ENCODE measurements at places on chromosomes 12 and 14.

- DNase-seq = peak; percentile 47
Measured at GRCh38 chr14:74945261-74945851, 10.0 kb downstream of the PGF start.

GRCh38 chr14:96184737-96185136 is 19.9 kb upstream of the BDKRB2 start:
- peak; percentile 34 for DNase-seq

DNA sequence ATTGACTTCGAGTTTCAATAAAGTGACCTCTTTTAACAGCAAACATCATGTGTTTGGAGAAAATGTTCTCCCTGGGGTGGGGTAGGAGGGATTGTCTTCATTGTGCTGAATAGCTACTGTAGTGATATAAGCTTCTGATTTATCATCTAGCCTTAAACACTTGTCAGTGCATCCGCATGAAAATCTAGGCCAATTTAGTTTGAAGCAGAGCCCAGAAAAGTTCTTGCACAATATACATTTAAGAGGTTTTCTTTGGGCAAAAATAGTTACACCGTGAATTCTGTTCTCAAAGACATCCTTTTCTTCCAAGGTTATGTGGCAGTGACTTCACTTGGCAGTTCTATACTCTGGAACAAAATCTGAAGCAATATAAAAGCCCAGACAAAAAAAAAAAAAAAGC is 136.0 kb upstream of the IFNG-AS1 start:
- DNase-seq = peak; percentile 27

DNA sequence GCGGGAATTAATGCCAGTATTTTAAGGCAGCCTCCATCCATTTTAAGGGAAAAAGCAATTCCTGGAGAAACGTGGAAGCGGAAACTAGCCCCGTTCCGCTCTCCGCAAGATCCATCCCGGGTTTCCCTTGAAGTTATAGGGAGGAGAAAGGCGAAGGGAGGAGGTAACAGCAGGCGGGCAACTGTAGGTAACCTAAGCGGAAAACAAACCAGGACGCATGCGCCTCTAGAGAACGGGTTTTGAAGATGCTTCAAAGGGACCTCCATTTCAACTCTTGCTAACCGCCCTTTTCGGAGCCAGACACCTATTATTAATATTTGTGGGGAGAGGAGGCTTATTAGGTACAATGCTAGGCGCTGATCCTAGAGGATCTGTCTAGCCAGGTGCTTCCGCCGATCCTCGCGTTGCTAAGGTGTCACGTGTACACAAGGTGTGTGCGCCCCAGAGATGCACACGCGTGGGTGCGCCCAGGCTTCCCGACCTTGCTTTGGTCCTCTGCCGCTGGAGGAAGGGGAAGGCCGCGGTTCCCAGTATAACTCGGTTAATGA is 6.2 kb downstream of the TBX5 start:
- DNase-seq = no peak

DNA sequence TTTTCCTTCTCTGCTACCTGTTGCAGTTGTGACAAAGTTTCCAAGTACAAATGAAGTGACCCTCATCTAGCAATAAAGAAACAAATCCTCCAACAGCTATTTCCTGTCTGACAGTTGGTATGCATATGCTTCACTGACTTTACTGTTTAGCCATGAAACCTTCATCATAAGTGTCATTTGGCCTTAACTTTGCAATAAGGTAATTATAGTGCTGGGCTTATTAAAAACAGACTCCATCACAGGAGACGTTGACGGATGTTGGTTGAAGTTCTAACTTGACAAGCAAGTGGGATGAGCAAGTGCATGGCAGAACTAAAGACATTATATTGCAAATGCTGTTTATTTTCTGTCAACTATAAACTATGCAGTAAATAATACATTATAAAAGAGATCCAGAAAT is 425.2 kb downstream of the RPS29 start:
- DNase-seq = no peak

DNA sequence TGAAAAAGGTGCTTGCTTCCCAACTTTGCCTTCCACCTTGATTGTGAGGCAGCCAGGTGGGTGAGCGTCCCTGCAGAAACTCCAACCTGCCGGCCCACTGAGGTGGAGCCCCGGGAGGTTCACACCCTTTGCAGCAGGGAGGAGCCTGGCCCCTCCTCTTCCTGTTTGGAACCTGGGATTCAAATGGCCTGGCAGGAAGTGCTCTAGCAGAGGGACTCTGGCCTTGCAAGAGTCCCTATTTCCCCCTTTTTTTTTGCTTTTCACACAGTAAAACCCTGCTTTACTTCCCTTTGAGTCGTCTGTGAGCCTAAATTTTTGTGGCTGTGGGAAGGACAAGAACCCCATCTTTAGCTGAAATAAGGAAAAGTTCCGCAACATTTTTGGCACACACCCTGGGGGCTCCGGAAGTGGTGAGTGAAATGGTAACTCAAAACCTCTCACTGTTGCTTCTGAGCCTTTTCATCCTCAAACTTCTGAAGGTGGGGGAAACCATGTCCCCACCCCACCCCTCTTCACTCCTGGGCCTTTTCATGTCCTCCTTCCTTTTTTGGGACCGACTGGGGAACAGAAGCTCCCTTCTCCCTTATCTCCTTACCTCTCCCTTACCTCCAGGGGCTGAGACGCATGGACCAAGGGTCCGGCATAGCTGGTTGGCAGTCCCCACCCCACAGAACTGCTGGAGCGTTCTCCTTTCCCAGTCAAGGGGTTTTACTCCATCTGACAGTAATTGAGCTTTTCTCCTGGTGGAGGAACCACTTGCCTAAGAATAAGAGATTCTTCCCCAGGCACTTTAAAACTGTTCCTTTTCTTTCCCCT is 102.0 kb downstream of the KCNMB4 start:
- DNase-seq = no peak

DNA sequence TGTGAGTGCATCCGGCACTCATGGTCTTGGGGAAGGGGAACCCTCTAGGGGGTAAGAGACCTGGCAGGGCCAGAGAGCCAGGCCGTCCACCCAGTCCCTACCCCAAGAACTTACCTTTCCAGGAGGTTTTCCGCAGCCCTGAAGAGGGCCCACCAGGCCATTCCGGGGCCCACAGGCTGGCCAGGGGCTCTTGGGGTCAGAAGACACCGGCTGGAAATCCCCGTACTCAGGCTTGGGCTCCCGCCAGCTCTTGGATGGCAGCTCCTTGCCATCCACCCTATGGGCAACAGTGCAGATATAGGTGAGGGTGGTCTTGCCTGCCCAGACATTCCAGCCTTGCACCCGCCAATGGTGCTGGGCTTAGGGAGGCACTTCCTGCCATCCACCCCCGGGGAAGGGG is 34.6 kb downstream of the NCKAP5L start:
- DNase-seq = no peak

DNA sequence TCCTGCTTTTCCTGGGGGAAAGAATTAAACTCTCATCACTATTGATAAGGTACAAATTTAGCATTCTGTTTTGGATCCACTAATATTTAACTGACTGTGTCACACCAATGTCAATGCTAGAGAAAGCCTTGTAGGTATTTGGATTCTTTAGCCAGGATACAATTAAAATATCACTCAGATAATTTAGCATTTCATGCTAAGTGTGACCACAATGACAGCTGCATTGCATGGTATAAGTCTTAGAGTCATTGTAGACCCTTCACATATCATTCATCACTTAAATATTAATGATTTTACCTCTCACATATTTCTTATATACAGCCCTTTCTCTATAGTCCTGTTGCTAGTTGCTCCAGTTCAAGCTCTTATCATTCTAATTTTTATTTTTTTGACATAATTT is 85.3 kb upstream of the ATP2B1 start:
- DNase-seq = no peak

DNA sequence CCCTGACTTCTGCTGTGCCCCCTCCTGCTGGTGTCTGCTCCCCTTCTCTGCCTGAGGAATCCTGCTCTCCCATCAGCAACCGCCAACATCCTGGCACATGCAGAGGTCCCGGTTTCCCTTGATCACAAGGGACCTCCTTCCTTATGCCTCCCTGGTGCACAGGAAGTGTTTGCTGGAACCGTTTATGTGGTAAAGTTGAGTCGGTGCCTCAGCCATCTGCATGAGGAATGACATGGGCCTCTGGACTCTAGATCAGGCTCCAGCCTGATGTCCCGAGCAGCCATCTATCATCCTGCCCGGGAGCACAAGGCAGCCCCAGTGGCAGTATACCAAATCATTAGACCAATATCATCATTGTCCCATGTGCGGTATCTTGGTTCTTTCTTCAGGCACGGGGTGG is 90.4 kb downstream of the BORCS5 start:
- no peak for DNase-seq

DNA sequence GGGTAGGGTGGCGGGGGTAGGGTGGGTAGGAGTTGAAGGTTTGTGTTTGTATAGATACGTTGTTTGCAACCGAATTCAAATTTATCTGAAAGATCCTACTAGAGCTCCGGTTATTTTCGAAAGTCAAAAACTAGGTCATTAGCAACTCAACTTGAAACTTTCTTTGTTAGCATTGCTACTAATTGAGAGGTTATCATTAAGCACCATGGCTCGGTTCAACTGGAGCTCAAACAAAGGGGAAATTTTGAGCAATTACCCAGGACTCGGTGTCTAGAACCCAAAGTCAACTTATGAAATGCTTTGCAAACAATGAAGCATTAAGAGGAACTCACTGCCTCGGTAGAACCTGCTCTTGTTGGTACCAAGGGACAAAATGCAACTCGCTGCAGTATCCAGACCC is 207.7 kb downstream of the BCAT1 start:
- DNase-seq = no peak

- peak; percentile 55 for DNase-seq
Measured at GRCh38 chr12:43336962-43337555, 214.9 kb downstream of the ADAMTS20 start.

- DNase-seq = peak; percentile 55
Measured at GRCh38 chr14:78403278-78403815, 233.2 kb downstream of the NRXN3 start.

GRCh38 chr12:66323017-66323416 is 20.7 kb downstream of the HELB start:
- DNase-seq = no peak

GRCh38 chr14:100813291-100813690 is 12.6 kb upstream of the MEG3 start:
- no peak for DNase-seq

DNA sequence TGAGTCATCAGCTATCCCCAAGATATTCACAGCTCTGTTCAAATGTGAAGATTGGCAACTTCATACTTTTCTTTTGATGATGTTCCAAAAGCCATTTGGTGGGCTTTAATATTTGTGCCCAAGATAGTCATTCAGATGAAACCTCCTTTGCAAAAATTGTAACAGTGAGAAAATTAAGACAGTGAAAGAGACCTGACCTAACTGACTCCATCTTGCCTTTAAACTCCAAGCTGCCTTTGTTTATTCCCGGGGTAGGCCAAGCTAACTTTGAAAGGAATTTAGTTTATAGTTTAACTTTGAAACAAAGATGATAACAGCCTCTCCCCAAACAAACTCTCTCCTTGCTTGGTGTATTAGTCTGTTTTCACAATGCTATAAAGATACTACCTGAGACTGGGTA is 221.1 kb downstream of the KTN1 start:
- no peak for DNase-seq

DNA sequence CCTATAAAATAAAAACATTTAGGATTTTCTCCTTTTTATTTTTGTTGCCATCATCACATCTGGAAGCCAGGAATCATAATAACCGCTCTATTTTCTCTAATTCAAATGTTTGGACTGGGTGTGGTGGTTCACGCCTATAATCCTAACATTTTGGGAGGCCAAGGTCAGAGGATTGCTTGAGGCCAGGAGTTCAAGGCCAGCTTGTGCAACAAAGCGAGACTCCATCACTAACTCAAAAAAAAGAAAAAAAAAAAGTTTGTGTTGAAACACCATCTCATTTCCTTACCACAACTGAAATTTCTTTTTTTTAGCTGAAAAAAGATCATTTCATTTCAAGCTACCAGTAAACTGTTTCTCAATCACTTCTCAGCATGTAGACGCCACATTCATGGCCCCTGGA is 8.8 kb upstream of the BAZ1A start:
- DNase-seq = no peak

DNA sequence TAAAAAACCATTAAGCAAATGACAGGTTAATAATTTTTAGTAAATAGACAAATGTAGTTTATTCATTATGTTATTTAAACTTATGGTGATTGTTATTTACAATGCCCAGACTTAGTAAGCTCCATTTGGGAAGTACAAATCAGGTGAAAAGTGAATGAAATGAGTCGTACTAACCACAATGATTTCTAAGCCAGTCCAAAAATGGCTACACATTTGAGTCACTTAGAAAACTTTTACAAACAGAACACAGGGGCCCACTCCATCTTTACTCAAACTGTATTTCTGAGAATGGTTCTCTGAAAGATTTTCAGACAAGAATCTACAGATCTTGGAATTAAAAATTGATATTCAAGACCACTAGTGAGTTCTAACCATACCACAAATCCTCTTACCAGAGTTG is 653.3 kb upstream of the MIS18BP1 start:
- DNase-seq = no peak

GRCh38 chr12:92973614-92974013 is 44.5 kb upstream of the EEA1 start:
- DNase-seq = peak; percentile 61

Measured in fibroblast of skin of scalp (primary cell).